ENCODE measurements at places on chromosomes 6 and 20. TPM values are rescaled to one million over a fixed set of nuclear protein-coding genes. Genes with fewer than 3 reads are reported as not detected.

SLC2A10 gene
- total RNA-seq, result not detected

CDH26 gene
- 0.47 TPM for total RNA-seq

PHF1 gene
- 37.7 TPM for total RNA-seq

ADGRF1 gene
- not detected for total RNA-seq

ZNF311 gene
- total RNA-seq, result 0.65 TPM

PTCRA gene
- not detected for total RNA-seq

HCK gene
- not detected for total RNA-seq

MDFI gene
- total RNA-seq, result not detected

SAPCD1 gene
- total RNA-seq, result 9.8 TPM

PNLDC1 gene
- total RNA-seq, result 0.30 TPM

PDYN gene
- not detected for total RNA-seq

TUBB2B gene
- not detected for total RNA-seq

APOBEC2 gene
- not detected for total RNA-seq

HLA-DQA1 gene
- total RNA-seq, result 4.7 TPM

BMP2 gene
- total RNA-seq, result not detected

FAM184A gene
- total RNA-seq, result 8.3 TPM

RALY gene
- 208 TPM for total RNA-seq

TNNC2 gene
- not detected for total RNA-seq

SOBP gene
- total RNA-seq, result 0.27 TPM

SDCBP2 gene
- total RNA-seq, result 1.4 TPM

MMS22L gene
- 39.1 TPM for total RNA-seq

OVOL2 gene
- not detected for total RNA-seq

RNF182 gene
- not detected for total RNA-seq

TSPO2 gene
- total RNA-seq, result not detected

ALDH8A1 gene
- total RNA-seq, result 1.0 TPM

LRFN2 gene
- total RNA-seq, result 0.25 TPM

DYNLT2 gene
- 2.5 TPM for total RNA-seq

CALHM5 gene
- not detected for total RNA-seq

GGTLC1 gene
- total RNA-seq, result not detected

SMLR1 gene
- not detected for total RNA-seq

C20orf202 gene
- total RNA-seq, result not detected

NKAIN4 gene
- total RNA-seq, result not detected

KCNK15 gene
- not detected for total RNA-seq

IYD gene
- total RNA-seq, result not detected

IDH3B gene
- 100 TPM for total RNA-seq

PRICKLE4 gene
- not detected for total RNA-seq

OPRL1 gene
- 1.6 TPM for total RNA-seq

OOEP gene
- 0.57 TPM for total RNA-seq

GSTA3 gene
- total RNA-seq, result not detected

B3GAT2 gene
- total RNA-seq, result 0.05 TPM

CD93 gene
- 1.8 TPM for total RNA-seq

TRAPPC3L gene
- not detected for total RNA-seq

KCNK16 gene
- total RNA-seq, result not detected

RAB32 gene
- 0.23 TPM for total RNA-seq
